A172 (cell line): ENCODE measurements at places on chromosomes 4 and X.
A peak's percentile ranks its signal among the peaks of the same experiment; 100 is the strongest.

DNA sequence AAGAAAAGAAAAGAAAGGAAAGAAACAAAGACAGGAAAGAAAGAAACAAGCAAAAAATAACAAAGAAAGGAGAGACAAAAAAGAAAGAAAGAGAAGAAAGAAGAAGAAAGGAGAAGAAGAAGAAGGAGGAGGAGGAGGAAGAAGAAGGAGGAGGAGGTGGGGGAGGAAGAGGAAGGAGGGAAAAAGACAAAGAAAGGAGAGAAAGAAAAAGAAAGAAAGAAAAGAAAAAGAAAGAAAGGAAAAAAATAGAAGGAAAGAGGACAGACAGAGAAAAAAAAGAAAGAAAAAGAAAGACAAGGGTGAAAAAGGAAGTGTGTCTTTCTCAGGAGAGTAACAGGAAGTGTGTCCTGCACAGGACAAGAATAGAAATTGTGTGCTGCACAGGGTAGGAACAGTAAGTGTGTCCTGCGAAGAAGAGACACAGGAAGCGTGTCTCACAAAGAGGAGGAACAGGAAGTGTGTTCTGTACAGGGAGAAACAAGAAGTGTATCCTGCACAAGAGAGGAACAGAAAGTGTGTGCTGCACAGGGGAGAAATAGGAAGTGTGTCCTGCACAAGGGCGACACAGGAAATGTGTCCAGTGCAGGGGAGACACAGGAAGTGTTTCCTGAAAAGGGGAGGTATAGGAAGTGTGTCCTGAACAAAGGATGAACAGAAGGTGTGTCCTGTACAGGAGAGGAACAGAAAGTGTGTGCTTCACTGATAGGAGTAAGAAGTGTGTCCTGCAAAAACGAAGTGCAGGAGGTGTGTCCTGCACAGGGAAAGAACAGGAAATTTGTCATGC, 101.2 kb downstream of the ARSF start:
- DNase-seq = peak; percentile 29

- DNase-seq = no peak
These were observed 73.0 kb downstream of the FAM47B start for GRCh38 chrX:35015621-35016020.

- no peak for DNase-seq
These were observed 27.4 kb downstream of the HOPX start for GRCh38 chr4:56653461-56654237.

- DNase-seq = peak; percentile 22
These were observed 63.2 kb downstream of the ANAPC10 start for GRCh38 chr4:145034727-145035211.
